Central memory CD8-positive, alpha-beta T cell (primary cell): ENCODE measurements at places on chromosomes 2 and 18.

DNA sequence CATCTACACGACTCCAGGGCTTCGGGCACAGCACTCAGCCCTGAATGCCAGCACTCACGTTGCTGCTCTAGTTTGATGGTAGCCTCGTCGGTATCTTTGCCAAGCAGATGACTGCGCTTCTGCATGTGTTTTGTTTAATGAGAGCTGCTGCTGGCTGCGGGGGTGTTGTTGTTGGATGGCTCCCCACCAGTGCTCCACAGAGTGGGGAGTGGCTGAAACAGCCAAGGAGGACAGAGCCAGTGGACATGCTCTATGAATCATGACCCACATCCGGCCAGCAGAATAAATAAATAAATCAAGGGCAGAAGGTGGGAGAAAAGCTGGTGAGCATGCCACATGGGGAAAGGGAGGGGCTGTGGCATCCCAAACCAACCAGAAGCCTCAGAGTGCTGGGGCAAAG is 131.2 kb upstream of the SOX11 start:
- no peak for DNase-seq

GRCh38 chr2:231648579-231649174 is 56.0 kb downstream of the TEX44 start:
- DNase-seq: no peak

DNA sequence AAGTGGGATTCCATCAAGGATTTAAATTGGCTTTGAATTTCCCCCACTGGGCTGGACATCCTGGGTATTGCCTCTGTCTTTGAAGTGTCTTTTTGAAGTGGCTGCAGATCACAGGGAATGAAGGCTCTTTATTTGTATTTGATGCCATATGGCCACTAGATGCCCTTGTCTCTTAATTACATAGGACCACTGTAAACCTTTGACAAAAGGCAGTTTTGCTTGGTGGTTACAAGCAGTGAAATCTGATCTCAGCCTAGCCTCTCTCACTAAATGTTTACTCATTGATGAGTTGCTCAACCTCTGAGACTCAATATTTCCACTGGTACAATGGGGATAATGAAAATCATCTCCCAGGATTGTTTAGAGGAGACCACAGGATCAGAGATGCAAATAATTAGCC is 102.2 kb downstream of the INSIG2 start:
- no peak for DNase-seq

DNA sequence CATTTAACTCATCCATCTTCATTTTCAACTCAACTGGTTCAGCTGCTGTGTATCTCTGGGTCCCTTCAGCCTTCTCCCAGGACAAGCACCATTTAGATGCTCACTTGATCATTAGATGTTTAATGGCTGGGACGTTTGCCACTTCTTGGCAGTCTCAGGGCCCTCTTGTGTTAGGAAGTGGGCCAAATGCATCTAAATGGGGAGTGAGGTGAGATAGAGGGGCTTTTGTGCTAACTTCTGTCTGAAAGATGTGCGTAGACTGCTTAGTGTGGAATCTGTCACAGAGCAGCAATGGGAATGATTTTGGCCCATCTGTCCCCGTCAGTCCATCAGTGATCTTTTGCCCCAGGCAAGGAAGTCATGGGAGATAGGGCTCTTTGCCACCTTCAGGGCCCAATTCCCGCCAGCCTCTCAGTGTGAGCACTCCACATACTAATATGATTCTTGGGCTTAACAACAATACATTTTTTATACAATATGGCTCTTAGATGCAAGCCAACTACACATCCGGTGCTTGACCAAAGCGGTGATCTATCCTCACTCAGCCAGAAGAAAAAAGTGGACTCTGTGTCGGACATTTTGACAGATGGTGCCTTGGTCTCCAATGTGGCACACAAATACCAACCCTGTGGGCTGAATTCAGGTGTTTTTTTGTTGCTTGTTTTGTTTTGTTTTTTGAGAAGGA is 95.7 kb upstream of the EPC2 start:
- no peak for DNase-seq

DNA sequence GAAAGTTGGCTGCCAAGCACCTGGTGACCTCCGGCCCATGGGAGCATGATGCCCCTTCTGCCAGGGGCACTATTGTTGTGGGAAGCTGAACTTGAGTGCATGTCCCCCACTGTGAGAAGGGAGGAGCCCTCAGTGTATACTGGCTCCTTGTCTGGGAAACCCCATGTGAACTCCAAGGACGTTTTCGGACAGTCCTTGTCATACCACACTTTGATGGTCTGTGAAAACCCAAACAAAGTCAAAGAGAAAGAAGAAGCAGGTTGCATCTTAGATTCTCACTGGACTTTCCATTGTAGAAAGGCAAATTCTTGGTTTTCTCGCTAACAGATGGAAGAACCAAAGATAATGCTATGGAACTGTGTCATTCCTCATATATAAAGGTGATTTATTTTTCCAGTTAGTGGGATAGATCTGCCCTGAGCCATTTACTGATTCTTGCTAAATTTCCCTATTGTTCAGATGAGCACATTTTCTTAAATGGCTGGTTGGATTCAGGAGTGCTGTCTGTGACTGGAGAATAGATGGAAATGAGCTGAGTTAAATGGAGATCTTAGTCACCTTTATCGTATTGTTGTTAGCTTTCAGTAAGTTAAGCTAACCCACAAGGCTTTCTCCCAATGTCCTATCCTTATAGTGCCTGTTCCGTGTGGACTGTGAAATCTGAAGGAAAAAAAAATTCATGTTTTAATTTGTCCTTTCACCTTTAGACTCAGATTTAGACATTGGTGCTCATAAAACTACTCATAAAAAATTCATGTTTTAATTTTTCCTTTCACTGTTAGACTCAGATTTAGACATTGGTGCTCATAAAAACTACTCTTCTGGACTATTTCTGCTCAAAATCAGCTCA is 166.6 kb downstream of the ACTR3 start:
- DNase-seq: no peak
